GDM1 (cell line): ENCODE measurements at places on chromosomes 3 and 15.

DNA sequence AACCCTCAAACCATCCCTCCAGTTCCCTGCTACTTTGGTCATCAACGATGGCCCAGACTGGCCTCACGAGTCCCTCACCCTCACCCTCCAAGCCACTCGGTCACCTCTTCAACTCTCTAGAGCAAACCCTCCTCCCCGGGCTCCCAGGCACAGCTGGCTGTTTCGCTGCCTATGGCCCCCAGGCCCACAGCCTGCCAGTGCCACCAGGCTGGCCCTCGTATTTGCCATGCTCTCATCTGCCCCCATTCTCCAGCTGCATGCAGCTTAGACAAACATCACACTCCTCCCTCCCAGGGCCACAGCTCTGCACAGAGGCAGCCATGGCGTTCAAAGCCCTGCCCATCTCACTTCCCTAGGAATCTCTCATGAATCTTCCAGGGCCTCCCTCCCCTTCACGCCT lies 13.8 kb downstream of the RAB43 start:
- no peak for DNase-seq

GRCh38 chr3:86934851-86935250 lies 56.1 kb downstream of the VGLL3 start:
- DNase-seq = no peak

- no peak for DNase-seq
Measured at GRCh38 chr15:69476704-69477473, 24.3 kb downstream of the RPLP1 start.

DNA sequence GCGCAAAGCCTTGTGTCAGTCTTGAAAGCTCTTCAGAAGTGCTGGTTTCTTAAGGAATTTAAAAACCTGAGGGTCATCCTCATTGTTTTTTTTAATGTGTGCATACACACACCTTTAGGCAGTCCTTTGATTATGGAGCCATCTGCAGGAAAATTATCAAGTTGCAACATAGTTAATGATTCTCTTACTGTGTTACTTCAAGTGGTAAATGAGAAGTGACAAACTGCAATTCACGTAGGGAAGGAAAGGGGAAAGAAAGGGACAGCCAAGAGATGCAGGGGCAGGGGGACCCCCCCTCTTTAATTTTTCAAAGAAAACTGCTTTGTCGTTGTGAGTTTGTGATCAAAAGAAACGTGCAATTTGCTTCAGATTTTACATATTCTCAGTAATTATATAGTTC lies 162.4 kb upstream of the CGNL1 start:
- DNase-seq = peak; percentile 3

DNA sequence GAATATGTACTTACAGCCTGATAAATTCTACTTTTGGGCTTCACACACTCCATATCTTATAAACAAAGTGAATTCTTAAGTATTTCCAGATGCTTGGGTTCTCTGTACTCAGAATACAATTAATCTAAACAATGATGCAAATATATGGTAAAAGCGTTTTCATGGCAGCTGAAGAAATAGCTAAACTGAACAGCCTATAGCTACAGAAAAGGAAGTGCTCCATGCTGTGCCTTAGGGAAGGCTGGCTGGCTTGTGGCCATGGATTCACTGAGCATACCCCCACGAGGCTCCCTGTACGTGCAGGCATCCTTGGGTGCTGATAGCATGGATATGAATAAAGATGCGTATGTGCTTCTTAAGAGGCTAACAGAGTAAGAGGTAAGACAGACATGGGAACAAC lies 264.0 kb downstream of the KLF13 start:
- DNase-seq = no peak

- DNase-seq = no peak
Measured at GRCh38 chr3:79167651-79168416, 600.0 kb downstream of the ROBO1 start.

DNA sequence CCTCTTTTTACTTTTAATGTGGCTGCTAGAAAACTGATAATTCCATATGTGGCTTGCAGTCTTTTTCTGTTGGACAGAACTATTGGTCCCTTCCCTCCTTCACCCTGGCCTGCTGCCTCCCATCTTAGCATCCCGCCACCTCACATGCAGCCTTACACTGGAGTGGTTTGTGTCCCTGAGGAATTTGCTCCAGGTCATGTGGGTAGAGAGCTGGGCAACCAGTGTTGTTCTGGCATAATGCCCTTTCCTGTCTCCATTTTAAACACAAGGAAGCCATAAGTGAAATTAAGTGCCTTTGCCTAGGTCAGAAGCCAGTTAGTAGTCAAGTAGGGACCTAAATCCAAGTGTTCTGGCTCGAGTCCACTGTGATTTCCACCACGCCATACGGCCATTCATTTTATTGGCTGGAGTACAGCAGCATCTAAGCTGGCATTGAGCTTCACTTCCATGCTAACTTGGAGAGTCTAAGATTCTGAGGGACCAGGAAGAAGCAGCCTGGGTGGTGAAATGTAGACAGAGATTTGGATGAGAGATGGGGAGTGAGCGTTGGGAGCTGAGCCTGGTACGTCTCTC lies 46.0 kb upstream of the PLXNA1 start:
- no peak for DNase-seq

DNA sequence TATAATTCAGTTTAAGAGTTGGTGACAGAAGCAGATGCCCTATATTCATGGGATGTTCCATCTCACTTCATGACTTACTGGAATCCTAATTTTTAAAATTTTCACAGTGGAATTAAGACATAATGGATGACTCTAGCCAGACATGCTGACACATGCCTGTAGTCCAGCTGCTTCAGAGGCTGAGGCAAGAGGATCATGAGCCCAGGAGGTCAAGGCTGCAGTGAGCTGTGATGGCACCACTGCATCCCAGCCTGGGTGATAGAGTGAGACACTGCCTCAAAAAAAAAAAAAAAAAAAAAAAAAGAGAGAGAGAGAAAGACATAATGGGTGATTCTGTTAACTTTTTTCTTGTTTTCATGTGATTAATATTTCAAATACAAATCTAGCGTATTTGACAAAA lies 123.6 kb downstream of the KLHL25 start:
- DNase-seq = no peak

GRCh38 chr15:97968380-97968779 lies 7.9 kb downstream of the ARRDC4 start:
- no peak for DNase-seq

- DNase-seq = no peak
Measured at GRCh38 chr3:153247331-153248330, 85.6 kb downstream of the RAP2B start.
